ENCODE measurements at places on chromosomes 16 and 17.

- DNase-seq, result no peak
These were observed 13.9 kb upstream of the PMP22 start for GRCh38 chr17:15278924-15279477.

- no peak for DNase-seq
These were observed 23.1 kb upstream of the DNAH17 start for GRCh38 chr17:78600181-78600721.

DNA sequence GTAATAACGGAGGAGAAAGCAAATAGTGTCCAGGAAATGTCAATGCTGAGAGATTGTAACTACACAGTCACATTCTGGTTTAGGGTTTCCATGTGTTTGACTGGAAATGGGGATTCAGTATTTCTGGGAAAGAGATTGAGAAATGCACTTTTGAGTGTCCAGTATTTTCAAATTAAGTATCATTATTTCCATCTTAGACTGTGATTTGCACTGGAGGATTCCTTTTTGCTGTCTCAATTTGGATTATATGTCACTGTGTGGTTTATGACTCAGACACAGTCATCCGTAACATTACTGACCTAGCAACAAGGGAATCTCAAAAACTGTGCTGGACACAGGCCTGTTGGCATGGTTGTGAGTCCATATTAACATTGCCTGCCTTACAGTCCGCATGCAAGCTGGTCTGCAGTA lies 681.4 kb downstream of the CDH11 start:
- no peak for DNase-seq

GRCh38 chr16:84995663-84996062 lies 15.7 kb downstream of the ZDHHC7 start:
- DNase-seq, result peak; percentile 26

GRCh38 chr17:40915721-40916256 lies 21.7 kb downstream of the KRT23 start:
- no peak for DNase-seq

GRCh38 chr17:80760511-80760911 lies 215.9 kb downstream of the RPTOR start:
- DNase-seq, result no peak

- no peak for DNase-seq
These were observed 12.6 kb upstream of the ASGR1 start for GRCh38 chr17:7191571-7192270.

- DNase-seq, result no peak
These were observed 15.8 kb downstream of the MEOX1 start for GRCh38 chr17:43645765-43646481.

GRCh38 chr16:31268033-31268365 lies 8.2 kb downstream of the ITGAM start:
- DNase-seq, result no peak

GRCh38 chr17:74635418-74635817 lies 11.9 kb upstream of the CD300E start:
- DNase-seq, result no peak

GRCh38 chr17:47810200-47810821 lies 11.3 kb downstream of the OSBPL7 start:
- DNase-seq, result no peak

DNA sequence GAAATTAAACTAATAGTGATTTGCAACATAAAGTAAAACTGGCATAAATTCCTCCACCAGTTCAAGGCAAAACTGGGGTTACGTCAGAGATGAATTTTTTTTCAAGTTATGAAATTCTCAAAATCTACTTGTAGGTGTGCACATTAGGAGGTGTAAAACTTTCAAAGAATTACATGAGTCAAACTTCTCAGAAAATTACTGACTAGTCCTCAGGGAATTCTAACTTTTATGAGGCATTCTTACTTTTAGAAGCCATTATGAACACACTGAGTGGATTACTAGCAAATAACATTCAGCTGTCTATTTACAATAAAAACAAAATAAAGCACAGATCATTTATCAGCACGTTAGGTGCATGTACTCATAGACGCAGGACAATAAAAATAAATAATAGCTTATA lies 348.7 kb downstream of the CDH11 start:
- no peak for DNase-seq

- no peak for DNase-seq
These were observed 113.8 kb downstream of the ABCC12 start for GRCh38 chr16:48041981-48042421.

- DNase-seq, result peak; percentile 15
These were observed 25.0 kb downstream of the MRC2 start for GRCh38 chr17:62652251-62653001.

DNA sequence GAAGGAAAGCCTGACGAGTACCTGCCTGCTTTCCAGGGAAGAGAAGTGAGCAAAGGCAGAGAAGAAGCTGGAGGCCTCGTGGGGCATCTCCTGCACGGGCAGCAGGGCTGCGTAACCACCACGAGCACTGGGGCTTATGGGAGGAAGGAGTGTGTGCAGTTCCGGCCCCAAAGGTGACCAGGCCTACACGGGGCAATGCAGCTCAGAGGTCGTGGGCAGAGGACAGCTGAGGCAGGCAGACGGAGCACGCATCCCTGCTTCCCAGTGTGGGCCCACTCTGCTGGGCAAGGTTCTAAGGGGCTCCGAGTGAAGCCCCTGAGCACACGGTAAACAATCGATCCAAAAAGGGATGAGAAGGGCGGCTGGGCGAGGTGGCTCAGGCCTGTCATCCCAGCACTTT lies 109.7 kb downstream of the ANKRD11 start:
- no peak for DNase-seq

GRCh38 chr17:64282753-64283080 lies 19.7 kb upstream of the TEX2 start:
- no peak for DNase-seq

GRCh38 chr16:48352648-48353390 lies 32.4 kb downstream of the SIAH1 start:
- no peak for DNase-seq

- no peak for DNase-seq
These were observed 870.4 kb downstream of the CDH8 start for GRCh38 chr16:61165797-61166196.

GRCh38 chr16:71464231-71464630 lies 2.2 kb upstream of the ZNF23 start:
- no peak for DNase-seq

DNA sequence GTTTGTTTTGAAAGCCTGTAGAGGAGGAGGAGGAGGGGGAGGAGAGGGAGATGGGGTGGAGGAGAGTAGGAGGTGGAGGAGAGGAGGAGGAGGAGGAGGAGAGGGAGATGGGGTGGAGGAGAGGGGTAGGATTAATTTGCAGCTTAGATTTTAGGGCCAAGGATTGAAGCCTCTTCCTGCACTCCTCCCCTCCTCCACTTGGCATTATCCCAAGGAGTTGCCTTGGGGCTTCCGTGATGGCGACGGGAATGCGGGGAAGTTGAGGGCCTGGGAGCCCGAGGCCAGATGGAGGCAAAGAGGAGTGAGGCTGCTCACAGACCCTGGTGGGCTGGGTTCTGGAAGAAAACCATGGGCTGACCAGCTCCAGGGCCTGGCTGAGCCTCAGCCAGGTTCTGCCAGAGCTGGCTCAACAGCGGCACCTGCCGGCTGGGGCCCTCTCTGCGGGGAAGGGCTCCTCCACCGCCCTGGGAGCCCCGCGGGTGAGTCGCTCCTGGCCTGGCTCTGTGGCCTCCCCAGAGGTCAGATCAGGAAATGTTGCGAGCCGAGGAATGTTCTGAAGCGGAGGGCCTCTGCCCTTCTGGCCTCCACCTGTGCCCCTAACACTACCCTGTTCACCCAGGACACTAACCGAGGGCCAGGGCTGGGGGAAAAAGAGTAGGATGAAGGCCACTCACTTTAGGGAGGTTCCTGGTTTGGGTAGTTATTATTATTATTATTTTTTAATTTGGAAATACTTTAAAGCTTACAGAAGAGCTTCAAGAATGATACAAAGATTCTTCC lies 23.9 kb upstream of the FMNL1 start:
- peak; percentile 80 for DNase-seq

- no peak for DNase-seq
These were observed 6.5 kb downstream of the UNC119 start for GRCh38 chr17:28545787-28546415.

DNA sequence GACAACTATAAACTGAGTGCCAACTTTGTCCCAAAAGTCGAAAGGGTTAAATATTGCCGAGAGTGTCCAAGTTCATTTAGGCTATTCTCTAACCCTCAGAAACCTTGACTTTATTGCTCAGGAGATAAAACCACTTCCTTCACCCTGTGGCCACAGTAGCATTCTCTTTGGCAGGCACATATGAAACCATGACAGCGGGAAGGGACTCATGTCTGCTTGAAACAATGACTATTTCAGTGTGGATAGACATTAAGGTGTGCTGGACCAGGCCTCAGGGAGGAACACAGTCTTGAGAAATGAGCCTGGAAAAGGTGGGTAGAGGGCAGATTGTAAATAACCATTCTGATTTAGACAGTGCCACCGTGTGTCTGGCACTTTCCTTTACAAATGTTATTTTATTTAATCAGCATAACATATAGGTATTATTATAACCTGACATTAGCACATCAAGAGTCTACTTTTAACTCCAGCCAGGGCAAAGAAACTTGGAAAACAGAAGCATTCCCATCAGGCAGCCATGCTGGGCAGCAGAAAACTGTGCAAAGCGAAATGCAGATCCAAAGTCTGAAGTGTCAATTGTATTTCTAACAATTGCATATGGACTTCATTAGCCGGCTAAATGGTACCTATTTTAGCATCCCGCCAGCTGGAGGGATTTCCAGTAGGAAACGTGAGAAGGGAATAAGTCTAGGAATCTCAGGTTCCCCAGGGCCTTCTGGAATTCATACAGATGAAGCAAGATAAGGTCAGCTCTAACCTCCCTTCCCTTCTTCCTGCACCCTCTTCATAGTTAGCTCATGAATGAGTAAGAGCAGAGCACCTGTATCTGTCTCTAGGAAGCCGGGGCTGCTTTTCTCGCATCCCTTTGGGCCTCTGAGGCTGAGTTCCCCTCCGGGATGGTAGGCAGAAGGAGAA lies 212.8 kb upstream of the ELAC2 start:
- no peak for DNase-seq

DNA sequence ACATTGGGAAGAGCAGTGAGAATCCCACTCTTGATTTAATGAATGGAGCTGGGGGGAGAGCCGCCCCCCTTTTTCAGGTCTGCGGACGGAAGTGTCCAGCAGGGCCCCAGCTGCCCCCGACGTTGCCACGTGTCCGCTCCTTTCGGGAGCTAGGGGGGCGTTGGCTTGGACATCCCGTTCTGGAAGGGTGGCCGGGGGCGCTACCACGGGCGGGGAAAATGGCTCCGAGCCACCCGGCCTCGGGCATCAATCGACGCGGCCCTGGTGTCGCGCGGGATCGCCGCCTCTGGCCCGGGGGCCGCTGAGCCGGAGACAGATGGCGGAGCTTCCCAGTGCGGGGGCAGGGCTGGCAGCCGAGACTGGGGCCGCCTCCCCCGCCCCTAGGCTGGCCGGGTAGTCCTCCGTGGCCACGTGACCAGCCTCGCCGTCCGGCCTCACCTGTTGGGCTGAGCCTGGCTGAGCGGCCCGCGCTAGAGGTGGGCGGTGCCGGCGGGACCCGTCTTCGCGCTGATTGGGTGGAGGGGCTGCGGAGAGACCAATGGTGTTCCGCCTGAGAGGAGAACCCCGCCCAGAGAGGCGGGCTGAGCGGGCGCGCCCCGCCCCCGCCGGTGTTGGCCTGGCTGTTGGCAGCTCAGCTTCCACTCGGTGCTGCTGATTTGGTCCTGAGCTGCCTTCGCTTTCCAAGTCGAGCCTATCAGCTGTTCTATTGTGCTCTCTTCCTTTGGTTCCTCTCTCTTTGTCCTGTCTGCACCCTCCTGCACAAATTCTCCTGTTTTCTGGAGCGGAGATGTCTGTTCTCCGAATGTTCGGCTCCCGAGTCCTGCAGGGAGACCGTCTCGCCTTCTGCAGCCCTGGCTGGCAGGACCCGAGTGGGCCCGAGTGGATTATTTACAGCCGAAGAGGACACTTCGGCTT lies 8.3 kb downstream of the HS3ST3B1 start:
- DNase-seq, result peak; percentile 86

GRCh38 chr16:17970157-17970765 lies 366.3 kb downstream of the NPIPA8 start:
- DNase-seq, result no peak

- no peak for DNase-seq
These were observed 2.7 kb downstream of the SPNS2 start for GRCh38 chr17:4501295-4501949.

DNA sequence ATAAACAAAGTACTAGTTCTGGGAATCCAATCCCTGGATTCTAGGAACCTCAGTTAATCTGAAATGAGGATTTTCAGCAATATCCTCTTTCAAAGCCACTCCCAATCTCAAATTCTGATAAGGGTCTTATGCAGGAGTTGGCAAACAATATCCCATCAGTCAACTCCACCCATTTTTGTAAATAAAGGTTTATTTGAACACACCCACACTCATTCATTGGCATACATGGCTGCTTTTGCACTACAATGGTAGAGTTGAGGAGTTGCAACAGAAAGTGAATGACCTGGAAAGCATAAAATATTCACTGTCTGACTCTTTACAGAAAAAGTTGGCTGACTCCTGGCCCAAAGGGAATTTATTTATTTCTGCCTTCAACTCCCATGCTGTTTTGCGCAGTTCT lies 157.7 kb upstream of the CDH11 start:
- DNase-seq, result no peak

GRCh38 chr17:48333034-48333530 lies 96.9 kb downstream of the SKAP1 start:
- DNase-seq, result no peak

DNA sequence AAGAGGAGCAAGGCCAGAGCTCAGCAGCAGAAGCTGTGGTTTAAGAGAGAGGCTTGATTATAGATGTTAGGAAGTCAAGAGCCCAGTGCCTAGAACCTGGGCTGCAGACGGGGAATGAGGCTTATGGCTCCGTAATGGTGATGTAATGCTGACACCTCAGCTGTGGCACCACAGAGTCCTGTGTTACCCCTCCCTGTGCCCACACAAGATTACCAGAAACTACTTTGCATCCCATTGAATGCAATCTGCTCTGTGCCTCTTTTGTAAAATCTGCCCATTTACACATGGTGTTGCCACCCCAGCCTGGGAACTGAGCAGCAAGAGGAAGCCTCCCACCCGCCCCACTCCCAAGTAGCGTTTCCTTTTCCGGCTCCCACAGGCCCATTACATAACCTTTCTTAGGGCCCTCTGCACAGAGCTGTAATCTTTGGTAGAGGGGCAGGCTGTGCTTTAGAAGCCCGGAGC lies 57.0 kb downstream of the PITPNC1 start:
- peak; percentile 35 for DNase-seq

DNA sequence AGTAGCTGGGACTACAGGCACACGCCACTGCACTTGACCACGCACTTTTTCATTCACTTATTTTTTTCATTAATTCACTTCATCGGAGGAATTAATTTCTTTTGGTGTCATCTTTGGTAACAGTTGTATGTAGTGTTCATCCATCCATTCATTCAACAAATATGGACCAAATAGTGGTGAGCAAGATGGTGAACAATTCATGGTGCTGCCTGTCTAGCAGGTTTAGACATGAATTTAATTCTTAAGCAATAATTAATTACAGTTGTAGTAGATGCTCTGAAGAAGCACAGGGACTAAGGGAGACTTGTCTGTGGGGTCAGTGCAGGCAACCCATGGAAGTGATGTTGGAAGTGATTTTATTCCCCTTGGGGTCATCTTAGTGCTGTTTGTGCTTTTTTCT lies 22.4 kb downstream of the GDE1 start:
- DNase-seq, result no peak
